ENCODE measurements at places on chromosomes 11 and 22.

GRCh38 chr22:37240941-37241320 lies 3.1 kb downstream of the RAC2 start:
- DNase-seq: no peak

DNA sequence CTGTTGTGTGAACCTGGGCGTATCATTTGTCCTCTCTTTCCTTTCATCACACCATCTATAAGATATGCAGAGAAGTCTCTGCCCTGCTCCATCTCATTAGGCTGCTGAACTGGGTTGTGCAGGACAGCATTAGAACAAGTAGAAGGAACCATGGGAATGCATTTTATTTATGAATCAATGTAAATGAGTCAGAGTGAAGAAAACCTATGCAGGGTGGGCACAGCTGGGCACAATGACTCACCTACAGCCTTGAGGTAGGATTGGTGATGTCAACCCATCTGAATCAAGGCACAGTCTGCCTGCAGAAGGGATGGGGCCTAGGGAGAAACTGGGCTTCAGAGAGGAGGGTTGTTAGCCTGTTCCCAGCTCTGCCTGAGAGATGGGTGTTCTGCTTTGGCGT lies 123.4 kb downstream of the CSNK2A3 start:
- DNase-seq: no peak

GRCh38 chr22:42654436-42655073 lies 5.4 kb upstream of the CYB5R3 start:
- no peak for DNase-seq

GRCh38 chr11:1717745-1718144 lies 20.8 kb downstream of the KRTAP5-6 start:
- DNase-seq: no peak

DNA sequence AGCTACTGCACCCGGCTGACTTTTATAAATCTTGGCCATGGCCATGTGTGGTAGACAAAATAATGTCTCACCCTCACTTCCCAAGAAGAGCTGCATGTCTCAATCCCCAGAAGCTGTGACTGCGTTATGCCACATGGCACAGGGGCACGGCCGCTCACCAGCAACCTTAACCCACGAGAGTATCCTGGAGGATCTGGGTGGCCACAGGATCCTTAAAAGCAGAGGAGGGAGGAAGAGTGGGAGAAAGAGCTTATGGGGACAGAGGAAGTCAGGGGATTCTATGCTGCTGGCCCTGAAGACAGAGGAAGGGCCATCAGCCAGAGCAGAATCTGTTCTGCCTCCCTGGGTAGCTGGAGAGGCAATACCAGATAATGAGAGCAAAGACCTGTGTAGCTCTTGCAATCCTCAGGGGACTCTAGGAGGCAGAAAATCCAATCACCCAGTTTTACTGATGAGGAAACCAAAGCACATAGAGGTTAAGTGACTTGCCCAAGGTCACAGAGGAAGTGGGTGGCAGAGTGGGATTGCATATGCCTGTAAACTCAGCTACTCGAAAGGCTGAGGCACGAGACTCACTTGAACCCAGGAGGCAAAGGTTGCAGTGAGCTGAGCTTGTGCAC lies 55.3 kb downstream of the CELSR1 start:
- DNase-seq: no peak
